LoVo (cell line): ENCODE measurements at places on chromosomes 13 and 19.
A peak's percentile ranks its signal among the peaks of the same experiment; 100 is the strongest.

DNA sequence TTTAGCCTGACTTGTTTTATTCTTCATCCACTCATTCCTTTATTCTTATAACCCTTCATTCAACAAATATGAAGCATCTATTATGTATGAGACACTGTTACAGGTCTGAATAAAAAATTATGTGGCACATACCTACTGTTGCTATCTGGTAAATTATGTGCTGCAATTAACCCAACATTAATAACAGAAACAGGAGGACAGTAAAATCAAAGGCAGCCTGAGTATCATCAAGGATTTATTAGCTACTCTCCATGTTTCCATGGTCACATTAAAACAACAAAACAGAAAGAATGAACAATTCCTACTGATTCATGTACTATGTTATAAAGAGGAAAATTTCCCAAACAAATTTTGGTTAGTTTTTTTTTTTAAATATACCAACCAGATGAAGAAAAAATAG, 43.9 kb downstream of the RAP2A start:
- DNase-seq, result no peak

GRCh38 chr13:113928685-113929627, 44.9 kb downstream of the C13orf46 start:
- no peak for DNase-seq

DNA sequence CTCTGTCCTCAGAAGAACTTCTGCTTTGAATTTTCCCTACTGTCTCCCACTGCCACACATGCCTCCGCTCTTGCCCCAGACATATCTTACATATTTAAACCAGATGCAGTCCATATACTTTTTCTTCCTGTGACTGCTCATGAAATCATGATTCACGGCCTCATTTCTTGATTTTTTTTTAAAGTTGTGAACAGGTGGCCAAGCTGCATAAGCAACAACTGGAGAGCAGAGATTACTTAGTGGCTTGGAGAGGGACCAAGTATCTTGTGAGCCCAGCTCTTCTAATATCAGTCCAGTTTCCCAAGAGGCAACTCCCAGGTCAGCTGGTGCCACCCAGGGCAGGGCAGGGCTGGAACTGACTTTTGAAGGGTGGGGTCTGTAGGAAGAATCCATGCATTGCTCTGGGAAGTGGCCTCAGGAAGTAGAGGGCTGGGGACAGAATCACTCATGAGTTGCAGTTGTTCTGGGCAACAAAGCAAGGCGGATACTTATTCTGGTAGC, 152.4 kb downstream of the LMO7 start:
- DNase-seq, result peak; percentile 74

DNA sequence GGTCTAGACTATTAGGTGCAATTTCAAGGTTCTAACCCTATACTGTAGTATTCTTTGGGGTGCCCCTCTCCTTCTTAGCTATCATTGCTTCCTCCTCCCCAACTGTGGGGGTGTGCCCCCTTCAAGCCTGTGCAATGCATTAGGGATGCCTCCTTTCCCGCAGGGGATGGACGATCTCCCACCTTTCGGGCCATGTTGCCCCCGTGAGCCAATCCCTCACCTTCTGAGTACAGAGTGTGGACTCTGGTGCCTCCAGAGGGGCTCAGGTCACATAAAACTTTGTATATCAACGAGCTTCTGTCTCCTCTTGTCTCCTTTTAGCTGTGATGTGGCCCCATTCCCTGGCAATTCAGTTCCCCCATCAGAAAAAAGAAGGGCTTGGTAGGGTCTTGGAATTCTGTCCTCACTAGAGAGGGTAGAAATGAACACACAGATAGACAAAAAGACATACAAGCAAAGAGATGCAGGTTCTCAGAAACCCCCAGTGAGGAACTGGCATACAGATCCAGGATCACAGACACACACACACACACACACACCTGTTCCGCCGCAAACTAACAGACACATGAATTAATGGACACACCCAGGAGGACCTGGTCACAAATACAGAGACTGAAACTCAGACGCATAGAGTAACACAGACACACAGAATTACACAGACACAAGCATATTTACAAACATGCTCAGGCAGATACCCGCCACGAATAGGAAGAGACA, 2.5 kb upstream of the HNRNPUL1 start:
- DNase-seq, result no peak

- no peak for DNase-seq
These were observed 8.2 kb upstream of the UBL3 start for GRCh38 chr13:29858667-29859066.

- DNase-seq, result no peak
These were observed 31.3 kb downstream of the SAE1 start for GRCh38 chr19:47161876-47162489.

- no peak for DNase-seq
These were observed 9.1 kb upstream of the ACOD1 start for GRCh38 chr13:76939215-76939614.

DNA sequence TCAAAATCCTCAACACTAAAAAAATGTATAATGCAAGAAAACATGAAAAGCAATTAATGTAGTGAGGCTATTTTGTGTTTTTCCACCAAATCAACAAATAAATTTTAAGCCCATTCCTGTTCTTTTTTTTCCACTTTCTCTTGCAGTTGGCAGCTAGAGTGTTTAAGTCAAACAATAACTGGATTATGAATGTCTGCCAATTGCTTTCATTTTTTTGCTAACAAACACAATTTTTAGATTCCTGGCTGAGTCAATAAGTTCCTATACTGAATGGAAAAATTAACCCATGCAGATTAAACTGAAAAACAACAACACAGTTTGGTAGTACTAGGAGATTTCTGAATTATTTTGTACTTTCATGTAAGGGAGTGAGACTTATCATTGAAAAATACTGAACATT, 232.4 kb downstream of the SLITRK5 start:
- no peak for DNase-seq

DNA sequence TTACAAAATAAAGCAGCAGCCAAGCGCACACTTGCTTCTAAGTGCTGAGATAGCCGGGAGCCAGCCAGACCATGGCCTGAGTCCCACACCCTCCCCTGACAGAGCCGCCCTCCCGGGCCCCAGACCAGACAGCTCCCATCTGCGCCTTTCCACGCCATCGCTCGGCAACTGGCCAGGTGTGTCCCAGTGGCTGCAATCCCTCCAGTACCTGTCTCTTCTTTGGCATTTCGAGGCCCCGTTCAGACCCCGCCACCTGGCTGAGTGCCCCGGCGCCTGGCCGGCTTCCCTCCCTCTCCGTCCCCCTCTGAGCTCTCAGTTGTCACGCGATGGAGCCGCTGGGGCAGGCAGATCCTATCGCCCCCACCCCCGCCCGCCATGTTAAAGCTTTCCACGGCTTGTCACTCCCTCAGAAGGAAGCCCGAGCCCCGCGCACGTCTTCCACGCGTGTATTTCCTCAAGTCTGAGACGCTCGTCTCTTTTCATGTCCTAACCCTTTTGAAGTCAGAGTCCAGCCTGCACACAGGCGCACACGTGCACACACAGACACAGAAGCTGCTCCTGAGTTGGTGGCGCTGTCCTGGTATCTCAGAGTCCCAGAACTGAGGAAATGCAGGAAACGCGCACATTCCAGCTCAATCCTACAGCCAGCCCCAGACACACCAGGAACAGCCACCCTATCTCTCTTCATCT, 7.9 kb downstream of the MLLT1 start:
- no peak for DNase-seq

DNA sequence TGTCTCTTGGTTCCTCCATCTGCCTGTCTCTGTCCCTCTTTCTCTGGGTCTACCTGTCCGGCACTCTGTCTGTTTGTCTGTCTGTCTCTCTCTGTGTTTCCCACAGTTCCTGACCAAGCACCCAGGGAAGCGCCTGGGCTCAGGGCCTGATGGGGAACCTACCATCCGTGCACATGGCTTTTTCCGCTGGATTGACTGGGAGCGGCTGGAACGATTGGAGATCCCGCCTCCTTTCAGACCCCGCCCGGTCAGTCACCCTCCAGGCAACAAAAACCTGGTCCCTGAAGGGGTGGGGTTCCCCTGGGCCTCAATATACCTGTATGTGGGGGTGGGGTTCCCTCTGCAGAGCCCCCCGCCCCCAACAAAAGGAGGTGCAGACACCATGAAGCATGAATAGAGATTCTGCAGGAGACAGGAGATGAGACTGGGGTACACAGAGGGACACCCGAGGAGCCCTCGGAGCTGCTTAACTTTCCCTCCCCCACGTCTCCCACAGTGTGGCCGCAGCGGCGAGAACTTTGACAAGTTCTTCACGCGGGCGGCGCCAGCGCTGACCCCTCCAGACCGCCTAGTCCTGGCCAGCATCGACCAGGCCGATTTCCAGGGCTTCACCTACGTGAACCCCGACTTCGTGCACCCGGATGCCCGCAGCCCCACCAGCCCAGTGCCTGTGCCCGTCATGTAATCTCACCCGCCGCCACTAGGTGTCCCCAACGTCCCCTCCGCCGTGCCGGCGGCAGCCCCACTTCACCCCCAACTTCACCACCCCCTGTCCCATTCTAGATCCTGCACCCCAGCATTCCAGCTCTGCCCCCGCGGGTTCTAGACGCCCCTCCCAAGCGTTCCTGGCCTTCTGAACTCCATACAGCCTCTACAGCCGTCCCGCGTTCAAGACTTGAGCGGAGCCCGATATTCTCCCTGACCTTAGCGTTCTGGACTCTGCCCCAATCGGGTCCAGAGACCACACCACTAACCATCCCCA, 2.6 kb upstream of the CACNG7 start:
- DNase-seq, result peak; percentile 20

DNA sequence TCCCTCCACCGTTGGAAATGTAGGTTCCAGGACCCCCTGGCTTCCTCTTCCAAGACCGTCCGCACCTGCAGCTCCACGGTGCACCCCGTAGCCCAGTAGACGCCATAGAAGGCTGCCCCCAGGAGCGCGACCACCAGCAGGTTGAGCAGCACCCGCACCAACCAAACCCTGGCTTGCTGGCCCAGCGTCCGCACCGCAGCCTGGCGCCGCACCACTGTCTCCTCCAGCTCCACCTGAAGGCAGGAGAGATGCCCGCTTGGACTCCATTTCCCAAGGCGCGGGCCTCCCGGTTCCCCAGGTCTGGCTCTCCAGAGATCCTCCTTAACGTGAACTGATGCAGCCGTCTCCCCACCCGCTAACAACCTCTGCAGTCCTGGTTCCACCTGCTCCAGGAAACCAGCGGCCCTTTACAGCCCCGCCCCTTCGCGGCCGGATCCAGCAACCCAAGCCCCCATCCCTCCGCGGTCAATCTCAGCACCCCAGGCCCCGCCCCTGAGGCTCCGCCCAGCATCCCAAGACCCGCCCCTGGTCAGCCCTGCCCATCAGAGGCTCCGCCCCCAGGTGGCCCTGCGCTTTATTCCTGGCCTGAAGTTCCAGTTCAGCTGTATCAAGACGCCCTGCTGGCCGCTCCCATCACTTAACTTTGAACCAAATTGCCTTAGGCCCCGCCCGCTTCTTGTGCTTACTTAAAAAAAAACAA, 5.0 kb upstream of the LENG1 start:
- DNase-seq, result no peak

GRCh38 chr13:73321043-73321442, 262.2 kb downstream of the KLF5 start:
- DNase-seq, result no peak

DNA sequence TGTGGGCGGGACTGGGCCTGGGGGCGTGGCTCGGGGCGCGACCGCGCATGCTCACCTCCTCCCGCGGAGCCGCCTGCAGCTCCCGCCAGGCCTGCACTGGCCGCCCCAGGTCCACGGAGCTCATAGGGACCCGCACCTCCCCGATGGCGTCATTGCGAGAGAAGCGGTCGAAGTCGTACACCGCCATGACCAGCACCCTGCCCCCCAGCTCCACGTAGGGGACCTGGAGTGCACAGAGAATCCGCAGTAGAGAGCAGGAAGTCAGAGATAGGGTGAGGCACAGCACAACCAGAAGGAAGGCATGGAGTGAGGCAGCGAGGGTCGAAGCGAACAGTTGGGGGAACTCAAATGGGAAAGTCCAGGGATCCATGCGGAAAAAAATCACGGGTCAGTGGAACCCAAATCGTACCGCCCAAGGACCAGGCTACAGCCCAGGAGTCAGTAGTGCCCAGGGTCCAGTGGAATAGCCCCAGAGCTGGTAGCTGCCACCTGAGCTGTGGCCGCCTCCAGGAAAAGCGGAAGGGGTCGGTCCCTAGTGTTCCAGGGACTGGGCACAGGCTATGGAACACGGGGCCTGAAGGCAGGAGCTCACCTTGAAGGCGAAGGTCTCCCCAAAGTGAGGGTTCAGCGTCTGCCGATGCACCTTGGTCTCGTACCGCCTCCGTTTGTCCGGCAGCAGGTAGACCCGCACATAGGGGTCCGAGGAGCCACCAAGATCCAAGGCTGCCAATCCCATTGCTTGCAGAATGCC, 4.8 kb downstream of the SYT5 start:
- DNase-seq, result no peak

DNA sequence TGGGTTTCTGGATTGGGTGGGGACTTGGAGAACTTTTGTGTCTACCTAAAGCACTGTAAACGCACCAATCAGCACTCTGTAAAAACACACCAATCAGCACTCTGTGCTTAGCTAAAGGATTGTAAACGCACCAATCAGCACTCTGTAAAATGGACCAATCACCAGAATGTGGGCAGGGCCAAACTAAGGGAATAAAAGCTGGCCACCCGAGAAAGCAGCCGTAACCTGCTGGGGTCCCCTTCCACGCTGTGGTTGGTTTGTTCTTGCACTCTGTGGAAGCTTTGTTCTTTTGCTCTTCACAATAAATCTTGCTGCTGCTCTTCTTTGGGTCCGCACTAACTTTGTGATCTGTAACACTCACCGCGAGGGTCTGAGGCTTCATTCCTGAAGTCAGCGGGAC, 37.3 kb downstream of the LIG4 start:
- DNase-seq, result no peak

GRCh38 chr19:30431591-30431990, 59.4 kb downstream of the ZNF536 start:
- no peak for DNase-seq

DNA sequence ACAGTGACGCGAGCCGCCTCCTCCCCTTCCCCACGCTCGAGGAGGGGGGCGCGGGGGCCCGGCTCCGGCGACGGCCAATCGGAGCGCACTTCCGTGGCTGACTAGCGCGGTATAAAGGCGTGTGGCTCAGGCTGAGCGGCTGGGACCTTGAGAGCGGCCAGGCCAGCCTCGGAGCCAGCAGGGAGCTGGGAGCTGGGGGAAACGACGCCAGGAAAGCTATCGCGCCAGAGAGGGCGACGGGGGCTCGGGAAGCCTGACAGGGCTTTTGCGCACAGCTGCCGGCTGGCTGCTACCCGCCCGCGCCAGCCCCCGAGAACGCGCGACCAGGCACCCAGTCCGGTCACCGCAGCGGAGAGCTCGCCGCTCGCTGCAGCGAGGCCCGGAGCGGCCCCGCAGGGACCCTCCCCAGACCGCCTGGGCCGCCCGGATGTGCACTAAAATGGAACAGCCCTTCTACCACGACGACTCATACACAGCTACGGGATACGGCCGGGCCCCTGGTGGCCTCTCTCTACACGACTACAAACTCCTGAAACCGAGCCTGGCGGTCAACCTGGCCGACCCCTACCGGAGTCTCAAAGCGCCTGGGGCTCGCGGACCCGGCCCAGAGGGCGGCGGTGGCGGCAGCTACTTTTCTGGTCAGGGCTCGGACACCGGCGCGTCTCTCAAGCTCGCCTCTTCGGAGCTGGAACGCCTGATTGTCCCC, at the start of gene JUNB:
Gene JUNB, plus strand, starts transcription at position 142 of the 706 bp plus-strand sequence. Its CDS starts 286 bp downstream, at position 428.
- DNase-seq, result peak; percentile 96
